ENCODE measurements at places on chromosomes 3 and 15.

DNA sequence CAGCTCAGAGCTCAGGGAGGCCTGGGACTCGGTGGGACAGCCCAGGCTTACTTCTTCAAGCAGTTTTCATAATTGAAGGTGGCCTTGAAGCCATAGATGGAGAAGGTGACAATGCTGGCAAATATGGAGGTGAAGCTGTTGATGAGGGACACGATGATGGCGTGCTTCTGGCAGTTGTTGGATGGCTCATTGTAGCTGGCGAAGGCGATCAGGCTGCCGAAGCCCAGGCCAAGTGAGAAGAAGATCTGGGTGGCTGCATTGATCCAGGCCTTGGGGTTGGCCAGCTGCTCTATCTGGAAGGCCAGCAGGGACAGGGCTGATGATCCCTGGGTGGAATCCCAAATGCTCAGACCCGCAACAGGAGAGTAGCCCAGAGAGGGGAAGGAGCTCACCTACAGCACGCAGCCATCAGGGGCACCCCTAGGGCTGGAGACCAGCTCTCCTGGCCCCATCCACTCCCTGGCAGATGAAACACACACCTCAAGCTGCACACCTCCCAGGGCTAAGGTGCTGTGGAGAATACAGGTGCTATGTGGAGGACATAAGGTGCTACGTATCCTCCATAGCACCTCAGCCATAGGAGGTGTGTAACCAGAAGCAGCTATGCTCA is 25.1 kb downstream of the SLC6A20 start:
- DNase-seq, result no peak

DNA sequence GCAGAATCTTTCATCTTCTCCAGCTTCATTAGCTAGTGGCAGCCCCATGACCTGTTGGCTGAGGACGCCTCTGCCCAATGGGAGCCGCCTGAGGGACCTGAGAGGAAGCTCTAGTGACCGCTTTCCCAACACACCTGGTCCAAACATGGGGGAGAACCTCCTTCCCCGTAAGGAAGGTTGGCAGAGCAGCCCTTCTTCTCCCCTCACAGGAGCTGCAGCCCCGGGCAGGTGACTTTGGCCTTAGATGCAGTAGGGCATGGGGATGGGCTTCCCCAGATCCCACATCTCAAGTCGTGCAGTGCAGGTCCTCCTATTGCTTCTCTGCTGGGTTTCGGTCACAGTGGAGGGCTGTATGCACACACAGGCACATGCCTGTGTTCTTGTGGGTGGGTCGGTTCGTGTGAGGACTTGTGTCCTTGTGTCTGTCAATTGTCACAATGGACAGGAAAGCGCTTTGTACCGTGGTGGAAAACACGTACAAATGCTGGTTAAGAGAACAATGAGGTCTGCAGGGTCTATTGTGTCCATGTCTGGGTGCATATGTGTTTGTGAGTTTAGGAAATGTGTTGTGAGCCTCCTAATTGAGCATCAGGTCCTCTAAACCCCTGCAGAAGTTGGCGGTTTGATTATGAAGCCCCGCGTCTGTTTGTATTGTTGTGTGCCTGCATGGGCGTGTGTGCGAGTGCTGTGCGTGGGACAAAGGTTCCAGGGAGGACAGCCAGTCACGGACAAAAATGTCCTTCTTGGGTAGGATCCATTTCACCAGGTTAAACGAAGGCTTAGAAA is 1.4 kb downstream of the ISLR2 start:
- DNase-seq, result no peak

GRCh38 chr3:129576514-129577352 is 29.7 kb downstream of the PLXND1 start:
- no peak for DNase-seq

- no peak for DNase-seq
Measured at GRCh38 chr15:100914876-100915275, 4.3 kb upstream of the LRRK1 start.

DNA sequence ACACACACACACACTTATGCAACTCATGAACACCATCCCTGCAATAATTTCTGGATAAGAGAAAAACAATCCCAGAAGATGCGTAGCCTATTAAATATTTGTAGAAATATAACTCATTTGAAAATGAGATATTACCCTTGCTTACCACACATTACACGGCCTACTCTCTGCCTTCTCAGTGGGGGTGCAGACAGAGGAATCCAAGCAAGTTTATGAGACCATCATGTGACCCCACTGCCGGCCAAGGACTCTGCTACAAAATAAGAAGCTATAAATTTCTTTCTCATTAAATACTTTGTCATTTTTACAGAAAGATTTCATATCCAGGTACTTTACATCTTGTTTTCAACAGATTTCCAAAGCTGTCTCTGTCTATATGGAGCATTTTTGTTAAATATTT is 286.3 kb downstream of the ZNF385D start:
- DNase-seq, result no peak

DNA sequence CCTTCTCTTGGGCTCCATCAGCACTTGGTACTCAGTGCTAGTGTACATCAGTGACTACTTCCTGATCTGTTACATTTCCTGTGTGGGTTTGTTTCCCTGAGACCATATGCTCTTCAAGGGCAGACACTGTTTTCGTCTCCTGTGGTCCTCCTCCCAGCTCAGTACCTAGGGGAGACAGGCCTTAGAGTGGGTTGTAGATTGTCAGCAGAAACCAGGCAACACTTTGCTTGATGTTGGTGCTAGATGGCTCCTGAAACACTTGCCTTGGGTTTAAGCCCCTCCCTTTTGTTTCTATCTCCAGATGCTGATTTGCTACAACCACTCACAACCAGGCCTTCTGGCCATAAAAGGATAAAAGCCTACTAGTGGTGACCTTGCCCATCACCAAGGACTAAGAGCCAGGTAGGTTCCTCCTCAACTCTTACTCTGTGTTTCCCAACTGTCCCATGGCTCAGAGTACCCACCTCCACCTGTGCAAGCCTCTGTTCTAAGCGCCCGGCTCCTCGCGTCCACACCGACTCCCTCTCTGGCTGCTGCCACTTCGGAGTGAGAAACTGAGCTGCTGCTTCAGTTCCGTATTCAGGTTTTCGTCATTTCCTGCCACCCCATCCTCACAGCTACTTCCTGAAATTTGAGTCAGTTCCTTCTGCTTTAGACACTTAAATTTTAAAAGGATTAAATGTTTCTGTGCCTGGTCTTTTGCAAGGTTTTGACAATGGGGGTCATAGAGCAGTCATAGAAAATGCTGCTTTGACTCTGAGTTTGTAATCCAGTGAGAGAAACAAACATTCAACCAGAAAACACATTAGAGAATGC is at the start of gene HCLS1:
Gene HCLS1 (minus strand): TSS at position 548 of the 816 bp plus-strand sequence. CDS start 2,556 bp downstream, outside the sequence.
- DNase-seq, result no peak

DNA sequence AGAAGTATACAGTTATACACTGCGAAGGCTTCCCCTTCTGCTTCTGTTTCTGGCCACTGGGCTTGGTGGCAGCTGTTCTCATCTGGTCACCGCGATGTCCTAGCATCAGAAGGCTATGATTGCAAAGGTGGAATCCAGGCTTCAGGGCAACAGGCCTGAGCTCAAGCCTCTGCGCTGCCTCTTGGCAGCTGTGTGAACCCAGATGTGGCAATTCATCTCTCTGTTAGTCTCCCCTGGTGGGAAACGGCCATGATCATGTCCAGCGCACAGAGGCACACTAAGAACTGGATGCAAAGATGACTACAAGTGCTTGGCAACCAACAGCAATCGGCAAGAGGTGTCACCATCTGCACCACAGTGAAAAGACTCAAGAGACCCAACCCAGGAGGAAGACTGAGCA is 78.9 kb downstream of the PCSK6 start:
- no peak for DNase-seq

- no peak for DNase-seq
Measured at GRCh38 chr3:99678023-99678422, 39.6 kb downstream of the COL8A1 start.

- no peak for DNase-seq
Measured at GRCh38 chr3:17954801-17955200, 212.4 kb upstream of the TBC1D5 start.

DNA sequence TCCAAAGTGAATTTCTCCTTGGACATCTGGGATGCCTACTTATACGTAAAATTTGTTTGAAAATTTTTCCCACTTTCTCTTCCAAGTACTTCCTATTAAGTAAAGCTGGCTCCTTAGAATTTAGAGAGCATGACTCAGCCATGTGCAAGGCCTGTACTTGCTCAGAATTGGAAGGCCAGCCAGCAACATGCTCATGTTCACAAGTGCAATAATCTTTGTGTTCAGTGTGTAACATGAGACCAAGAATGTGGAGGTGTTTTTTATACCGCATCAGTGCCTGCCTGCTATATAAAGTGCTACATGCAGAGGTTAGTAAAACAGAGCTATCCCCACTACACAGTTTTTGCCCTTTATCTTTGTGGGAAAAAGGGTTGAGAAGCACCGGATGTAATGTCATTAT is 151.9 kb upstream of the FEZF2 start:
- no peak for DNase-seq

- no peak for DNase-seq
Measured at GRCh38 chr15:40871749-40872617, 2.1 kb downstream of the RHOV start.

GRCh38 chr3:192879346-192880031 is 38.2 kb downstream of the MB21D2 start:
- no peak for DNase-seq

All from NCI-H1930 (cell line).